ENCODE measurements at places on chromosomes 7 and 10.

- DNase-seq = no peak
Observed at GRCh38 chr10:73228247-73228646, 18.8 kb downstream of the DNAJC9 start.

GRCh38 chr7:105672801-105673200 lies 91.5 kb upstream of the EFCAB10 start:
- DNase-seq = no peak

- DNase-seq = no peak
Observed at GRCh38 chr7:41878309-41879295, 175.7 kb upstream of the INHBA start.

- DNase-seq = no peak
Observed at GRCh38 chr7:22140578-22140977, 194.9 kb upstream of the CDCA7L start.

DNA sequence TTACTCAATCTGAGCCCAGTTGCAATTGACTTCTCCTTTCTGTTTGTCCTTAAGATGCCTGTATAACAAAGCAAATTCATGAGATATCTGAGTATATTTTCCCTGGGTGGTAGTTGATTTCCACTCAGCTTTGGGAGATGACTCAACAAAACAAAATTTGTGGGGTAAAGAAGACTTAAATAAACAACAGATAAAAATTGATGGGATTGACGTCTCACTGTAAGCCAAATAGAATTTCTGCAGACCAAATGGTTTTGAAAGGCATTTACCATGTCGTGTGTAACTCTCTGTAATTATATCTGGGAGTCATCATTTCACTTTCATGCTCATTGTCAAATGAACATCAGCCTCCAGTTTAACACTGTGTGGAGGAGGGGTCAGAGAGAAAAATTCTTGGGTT lies 255.4 kb upstream of the MYO3A start:
- DNase-seq = no peak

GRCh38 chr10:43420369-43421200 lies 11.6 kb upstream of the HNRNPF start:
- DNase-seq = peak; percentile 76

DNA sequence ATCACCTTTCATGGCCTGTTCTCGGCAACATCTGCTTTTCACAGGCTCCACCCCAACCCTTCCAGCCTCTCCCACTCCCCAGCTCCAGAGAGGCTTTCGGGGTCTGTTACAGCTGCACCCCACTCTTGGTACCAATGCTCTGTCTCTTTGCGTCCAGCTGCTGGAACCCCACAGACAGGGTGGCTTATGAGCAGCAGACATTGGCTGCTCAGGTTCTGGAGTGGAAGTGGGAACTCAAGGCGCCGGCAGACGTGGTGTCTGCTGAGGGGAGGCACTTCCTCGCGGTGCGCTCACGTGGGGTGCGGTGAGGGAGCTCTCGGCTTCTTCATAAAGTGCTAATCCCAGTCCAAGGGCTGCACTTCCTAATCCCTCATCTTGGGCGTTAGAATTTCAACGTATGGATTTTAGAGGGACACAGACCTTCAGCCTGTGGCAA lies 185.7 kb downstream of the ELFN1 start:
- DNase-seq = no peak

DNA sequence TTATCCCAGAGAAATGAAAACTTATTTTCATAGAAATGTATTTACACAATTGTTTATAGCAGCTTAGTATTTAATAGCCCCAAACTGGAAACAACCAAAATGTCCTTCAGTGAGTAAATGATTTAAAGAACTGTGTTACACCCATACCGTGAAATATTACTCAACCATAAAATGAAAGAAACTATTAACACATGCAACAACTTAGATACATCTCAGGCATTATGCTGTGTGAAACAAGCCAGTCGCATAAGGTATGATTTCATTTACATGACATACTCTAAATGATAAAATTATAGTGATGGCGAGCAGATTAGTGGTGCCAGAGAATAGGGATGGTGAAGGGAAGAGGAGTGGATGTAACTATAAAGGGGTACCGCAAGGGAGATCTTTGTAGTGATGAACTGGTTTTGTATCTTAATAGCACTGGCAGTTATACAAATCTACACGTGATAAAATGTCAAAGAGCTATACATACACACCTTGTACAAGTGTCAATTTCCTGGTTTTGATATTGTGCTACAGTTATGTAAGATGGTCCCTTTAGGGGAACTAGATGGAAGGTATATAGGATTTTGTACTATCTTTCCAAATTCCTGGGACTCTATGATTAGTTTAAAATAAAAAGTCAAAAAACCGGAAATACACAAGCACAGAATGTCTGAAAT lies 40.5 kb downstream of the MACC1 start:
- no peak for DNase-seq

GRCh38 chr7:38512704-38513103 lies 118.5 kb downstream of the AMPH start:
- DNase-seq = no peak

- DNase-seq = no peak
Observed at GRCh38 chr7:71267734-71268469, 136.0 kb downstream of the GALNT17 start.

- DNase-seq = no peak
Observed at GRCh38 chr10:55058800-55059199, 257.8 kb upstream of the PCDH15 start.

Measured in CD4-positive, alpha-beta T cell treated with Interleukin-2 at 100 ng/mL for 4 hours (primary cell).